Fibroblast of skin of left quadriceps (primary cell): ENCODE measurements at places on chromosomes 2 and 18.
A peak's percentile ranks its signal among the peaks of the same experiment; 100 is the strongest.

- no peak for DNase-seq
These were observed 225.9 kb upstream of the MGAT5 start for GRCh38 chr2:134027980-134028379.

DNA sequence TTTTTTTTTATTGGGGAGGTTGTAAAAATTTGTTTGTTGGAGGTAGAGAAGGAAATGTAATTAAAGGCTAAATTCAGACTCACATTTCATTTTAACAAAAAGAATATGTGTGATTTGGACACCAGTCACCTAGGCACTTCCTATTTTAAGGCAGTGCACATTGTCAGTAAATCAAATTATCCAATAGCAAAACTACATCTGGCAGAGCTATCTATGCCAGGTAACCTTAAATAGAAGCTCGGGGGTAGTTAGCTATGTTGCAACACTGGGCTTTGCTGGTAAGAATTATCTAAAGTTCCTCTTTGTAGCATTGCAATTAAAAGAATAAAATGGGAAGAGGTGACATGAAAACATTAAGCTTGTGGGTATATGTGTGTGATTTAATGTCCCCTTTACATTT, 1064.4 kb upstream of the ZEB2 start:
- DNase-seq: no peak

DNA sequence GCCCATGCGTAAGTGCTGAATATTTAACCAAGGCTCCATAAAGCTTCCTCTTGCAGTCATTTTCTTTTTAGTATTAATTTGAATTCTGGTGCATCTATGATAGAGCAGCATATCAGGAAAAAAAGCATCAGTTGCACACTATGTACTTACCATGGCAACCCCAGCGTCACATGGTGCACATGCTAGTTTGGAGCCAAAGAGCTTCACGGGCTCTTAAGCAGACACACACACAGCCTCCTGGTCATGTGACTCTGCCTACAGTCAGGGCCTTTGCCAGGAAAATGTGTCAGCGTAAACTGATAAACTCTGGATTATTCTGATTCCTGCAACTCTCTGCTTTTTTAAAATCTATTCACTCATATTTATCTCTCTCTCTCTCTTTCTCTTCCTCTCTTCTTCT, 30.2 kb downstream of the NYAP2 start:
- DNase-seq: no peak

DNA sequence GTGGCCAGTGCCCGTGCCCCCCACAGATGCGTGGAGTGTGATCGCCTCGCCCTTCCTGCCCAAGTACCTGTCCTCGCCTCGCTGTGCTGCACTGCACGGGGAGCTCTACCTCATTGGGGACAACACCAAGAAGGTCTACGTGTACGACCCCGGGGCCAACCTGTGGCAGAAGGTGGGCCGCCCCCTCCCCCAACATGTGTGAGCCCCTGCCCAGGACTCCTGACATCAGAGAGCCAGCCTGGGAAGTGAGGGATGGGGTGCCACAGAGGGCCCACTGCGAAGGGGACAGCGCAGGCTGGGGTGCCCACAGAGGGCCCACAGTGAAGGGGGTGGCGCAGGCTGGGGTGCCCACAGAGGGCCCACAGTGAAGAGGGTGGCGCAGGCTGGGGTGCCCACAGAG, 9.8 kb upstream of the ERFE start:
- no peak for DNase-seq

DNA sequence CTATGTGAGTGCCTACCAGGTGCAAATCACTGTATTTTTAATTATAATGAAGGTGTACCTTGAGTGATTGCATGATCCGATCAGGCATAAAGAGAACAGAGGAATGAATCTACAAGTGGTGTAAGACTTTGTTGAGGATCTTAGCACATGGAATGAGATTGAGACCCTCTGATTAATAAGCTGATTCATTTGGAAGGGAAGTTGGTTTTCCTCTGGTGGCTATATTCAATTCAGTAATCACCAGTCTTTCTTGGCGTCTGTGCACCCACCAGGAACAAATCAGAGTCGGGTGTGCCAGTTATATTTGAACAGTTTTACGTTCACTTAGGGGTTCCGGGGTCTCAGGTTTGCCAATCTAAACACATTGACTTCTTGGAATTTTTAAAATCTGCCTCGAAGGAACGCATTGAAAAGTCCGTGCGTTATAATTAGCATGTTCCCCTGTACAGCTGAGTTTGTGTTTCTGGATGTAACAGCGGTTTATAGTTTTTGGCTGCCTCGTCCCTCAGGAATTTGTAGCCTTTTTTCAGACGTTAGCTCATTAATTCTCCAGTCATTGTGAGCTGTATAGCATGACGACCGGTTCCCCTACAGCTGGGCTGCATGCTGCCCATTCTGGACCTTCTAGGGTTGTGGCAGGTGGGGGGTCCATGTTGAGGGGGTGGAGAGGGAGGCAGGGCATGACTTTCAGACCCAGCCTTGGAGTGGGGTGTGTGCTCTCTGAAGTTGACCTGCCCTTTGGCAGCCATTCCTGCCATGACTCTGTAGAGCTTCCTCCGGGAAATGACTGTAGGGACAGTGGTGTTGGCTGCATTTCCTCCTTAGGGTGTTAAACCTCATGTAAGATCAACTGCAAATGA, 20.3 kb downstream of the MYO1B start:
- DNase-seq: peak; percentile 65

DNA sequence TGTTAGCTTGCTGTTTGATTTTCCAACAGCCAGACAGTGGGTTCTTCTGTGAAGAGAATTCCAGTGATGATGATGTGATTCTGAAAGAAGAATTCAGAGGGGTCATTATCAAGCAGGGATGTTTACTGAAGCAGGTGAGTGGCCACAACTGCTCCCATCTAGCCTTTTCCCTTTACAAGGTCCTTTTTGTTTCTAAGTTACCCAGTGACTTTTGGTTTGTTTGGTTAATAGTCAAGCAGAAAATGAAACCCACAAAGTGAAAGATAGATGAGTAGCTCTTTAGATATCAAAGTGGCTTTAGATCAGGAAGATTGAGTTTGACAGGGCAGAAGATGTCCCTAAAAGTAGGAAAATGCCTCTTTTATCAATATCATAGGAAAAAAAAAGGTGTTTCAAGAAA, 23.3 kb downstream of the PLEK start:
- DNase-seq: no peak
